Hepatocyte (in vitro differentiated cells): ENCODE measurements at places on chromosomes 13 and 19. TPM values are rescaled to one million over a fixed set of nuclear protein-coding genes. Genes with fewer than 3 reads are reported as not detected.

DNA sequence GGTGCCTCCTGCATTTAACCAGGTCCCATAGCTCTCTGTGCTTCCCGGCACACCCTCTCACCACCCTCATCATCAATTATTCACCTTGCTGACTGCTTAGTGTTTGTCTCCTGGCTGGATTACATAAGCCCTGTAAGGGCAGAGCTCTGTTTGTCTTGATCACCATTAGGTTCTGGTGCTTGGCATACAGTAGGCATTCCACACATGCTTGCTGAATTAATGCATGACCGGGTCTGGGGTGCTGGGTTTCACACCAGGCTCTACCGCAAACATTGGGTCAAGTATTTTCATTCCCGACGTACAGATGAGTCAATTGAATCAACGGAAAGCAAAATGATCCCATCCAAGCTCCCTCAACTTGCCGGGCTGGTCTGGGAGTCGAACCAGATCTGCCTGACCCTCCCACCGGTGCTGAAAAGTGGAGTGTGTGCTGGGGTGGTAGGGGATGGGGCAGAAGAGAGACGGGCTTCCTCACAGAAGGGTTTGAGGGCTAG lies 28.5 kb downstream of the VAV1 start:
- DNase-seq = no peak

GRCh38 chr19:3760871-3761361 lies 576 bp downstream of the APBA3 start:
- no peak for DNase-seq

- DNase-seq = no peak
Observed at GRCh38 chr19:29559743-29560142, 33.9 kb downstream of the VSTM2B start.

- no peak for DNase-seq
Observed at GRCh38 chr13:99845161-99845874, 126.2 kb downstream of the ZIC5 start.

The COX7A1 gene
- not detected in 2 replicates for polyA plus RNA-seq
